ENCODE measurements at places on chromosomes 6 and 20.

DNA sequence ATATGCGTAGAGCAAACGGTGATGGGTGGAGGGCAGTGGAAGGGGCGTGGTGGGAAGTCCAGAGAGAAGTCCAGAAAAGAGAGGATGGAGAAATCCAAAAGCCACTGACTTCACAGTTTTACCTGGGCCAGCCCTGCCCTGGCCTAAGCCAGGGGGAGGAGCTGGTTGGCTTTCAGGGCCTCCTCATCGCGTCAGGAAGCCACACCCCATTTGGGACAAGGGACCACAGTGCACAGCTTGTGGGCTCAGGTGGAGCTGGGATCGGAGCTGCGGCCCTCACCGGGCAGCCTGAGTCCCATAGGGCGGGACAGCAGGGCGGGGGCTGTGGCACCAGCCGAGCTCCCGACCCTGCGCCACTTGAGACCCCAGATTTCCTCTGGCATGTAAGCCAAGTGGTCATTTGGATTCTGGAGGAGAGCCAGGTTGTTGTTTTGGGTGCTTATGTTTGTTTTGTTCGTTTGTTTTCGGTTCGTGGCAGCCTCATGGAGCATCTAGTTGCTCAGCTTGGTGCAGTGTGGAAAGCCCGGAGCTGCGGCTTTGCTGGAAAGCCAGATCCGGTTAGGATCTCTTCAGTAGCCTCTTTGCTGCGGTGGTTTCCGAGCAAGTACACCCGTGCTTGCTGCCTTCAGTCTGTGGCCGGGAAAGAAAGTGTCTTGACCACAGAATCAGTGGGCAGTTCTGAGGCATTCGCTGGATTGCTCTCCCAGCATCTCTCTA lies 42.2 kb downstream of the RIOK1 start:
- H3K4me1 ChIP-seq: no peaks in the 10 kb centered on the region
- H3K27ac ChIP-seq: no peak overlapping the region
- no peak for DNase-seq
- H3K4me3 ChIP-seq: no peak overlapping the region

- H3K4me3 ChIP-seq: peak overlapping the region; percentile 93
- H3K36me3 ChIP-seq: peaks cover 5% of the 10 kb centered on the region
- H3K4me1 ChIP-seq: peaks cover 53% of the 10 kb centered on the region
- H3K27ac ChIP-seq: peak overlapping the region; percentile 99
Observed at GRCh38 chr6:109383438-109383940, 1.2 kb upstream of the CD164 start.

GRCh38 chr6:45880159-45880558 lies 135.5 kb downstream of the CLIC5 start:
- H3K27me3 ChIP-seq: no peaks in the 10 kb centered on the region
- no peak overlapping the region for H3K4me3 ChIP-seq
- no peak for DNase-seq
- no peak overlapping the region for H3K27ac ChIP-seq

- no peaks in the 10 kb centered on the region for H3K36me3 ChIP-seq
- peaks cover 27% of the 10 kb centered on the region for H3K4me1 ChIP-seq
- no peak for DNase-seq
Observed at GRCh38 chr20:32731882-32732266, 11.4 kb downstream of the COMMD7 start.

DNA sequence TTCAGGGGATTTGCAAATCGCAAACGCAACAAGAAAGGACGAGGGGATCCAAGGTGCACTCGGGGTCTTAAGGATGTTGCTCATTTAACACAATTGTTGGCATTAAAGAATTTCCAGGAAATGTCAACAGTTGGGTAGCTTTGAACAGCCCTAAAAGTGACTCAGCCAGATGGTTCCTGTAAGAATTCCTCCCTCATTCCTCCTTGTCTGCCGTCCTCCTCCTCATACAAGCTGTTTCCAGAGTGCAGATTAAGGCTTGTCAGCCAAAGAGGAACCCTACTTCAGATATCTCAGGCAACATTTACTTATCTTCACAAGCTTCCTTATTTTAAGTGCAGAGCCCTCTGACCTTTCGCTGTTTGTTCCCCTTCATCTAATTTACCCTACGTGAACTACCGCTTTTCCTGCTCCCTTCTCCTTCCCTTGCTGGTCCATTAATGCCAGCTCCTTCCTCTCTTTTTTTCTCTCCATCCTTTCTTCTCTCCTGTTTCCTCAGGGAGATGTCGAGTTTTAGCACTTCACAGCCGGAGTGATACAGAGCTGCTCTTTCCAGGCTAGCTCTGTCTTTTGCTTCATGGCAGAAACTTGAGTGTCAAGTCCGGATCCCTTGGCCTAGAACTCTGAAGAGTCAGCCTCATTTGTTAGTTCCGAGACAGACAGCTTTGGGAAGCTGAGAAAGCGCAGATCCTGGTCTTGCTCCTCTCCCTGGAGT lies 26.1 kb upstream of the TBC1D7 start:
- H3K27me3 ChIP-seq: peaks cover 2% of the 10 kb centered on the region
- H3K4me1 ChIP-seq: peaks cover 65% of the 10 kb centered on the region
- no peak for DNase-seq
- H3K4me3 ChIP-seq: peak overlapping the region; percentile 85
- peak overlapping the region; percentile 91 for H3K27ac ChIP-seq
- no peaks in the 10 kb centered on the region for H3K36me3 ChIP-seq

DNA sequence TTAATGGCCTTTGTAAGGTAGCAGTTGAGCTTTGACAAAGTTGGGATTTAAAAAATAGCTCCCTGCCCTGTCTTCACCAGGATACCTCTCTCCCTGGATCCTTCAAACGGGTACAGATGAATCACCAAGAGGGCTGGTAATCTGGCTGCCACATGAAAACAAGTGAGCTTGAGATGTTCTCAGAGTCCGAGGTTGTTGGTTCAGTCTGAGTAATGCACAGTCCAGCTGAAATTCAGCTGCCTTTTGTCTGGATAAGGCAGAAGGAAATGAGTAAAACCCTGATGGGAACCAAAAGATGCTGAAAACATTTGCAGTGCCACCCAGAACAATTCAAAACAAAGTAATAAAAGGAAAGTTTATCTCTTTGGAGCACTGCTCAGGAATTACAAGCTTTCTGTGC lies 86.8 kb downstream of the GJA1 start:
- no peak overlapping the region for H3K4me3 ChIP-seq
- no peak overlapping the region for H3K27ac ChIP-seq
- no peaks in the 10 kb centered on the region for H3K27me3 ChIP-seq
- no peaks in the 10 kb centered on the region for H3K36me3 ChIP-seq

GRCh38 chr6:6085928-6086668 lies 79.4 kb upstream of the NRN1 start:
- H3K36me3 ChIP-seq: no peaks in the 10 kb centered on the region
- H3K4me1 ChIP-seq: no peaks in the 10 kb centered on the region
- peaks cover 5% of the 10 kb centered on the region for H3K27me3 ChIP-seq
- H3K4me3 ChIP-seq: no peak overlapping the region
- no peak overlapping the region for H3K27ac ChIP-seq
- DNase-seq: no peak

DNA sequence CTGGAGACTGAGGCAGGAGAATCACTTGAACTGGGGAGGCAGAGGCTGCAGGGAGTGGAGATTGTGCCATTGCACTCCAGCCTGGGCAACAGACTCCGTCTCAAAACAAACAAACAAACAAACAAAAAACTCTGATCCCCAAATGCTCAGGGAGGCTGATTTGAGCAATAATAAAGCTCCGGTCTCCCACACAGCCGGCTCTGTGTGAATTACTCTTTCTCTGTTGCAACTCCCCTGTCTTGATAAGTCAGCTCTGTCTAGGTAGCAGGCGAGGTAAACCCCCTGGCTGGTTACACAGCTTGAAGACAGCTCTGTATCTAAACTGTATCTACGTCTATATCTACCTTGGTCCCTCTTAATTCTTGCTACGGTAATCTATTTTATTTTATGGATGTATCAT lies 6.4 kb upstream of the SERINC3 start:
- H3K4me1 ChIP-seq: peaks cover 6% of the 10 kb centered on the region
- DNase-seq: no peak
- no peak overlapping the region for H3K4me3 ChIP-seq
- H3K27ac ChIP-seq: no peak overlapping the region
- peaks cover 8% of the 10 kb centered on the region for H3K27me3 ChIP-seq

DNA sequence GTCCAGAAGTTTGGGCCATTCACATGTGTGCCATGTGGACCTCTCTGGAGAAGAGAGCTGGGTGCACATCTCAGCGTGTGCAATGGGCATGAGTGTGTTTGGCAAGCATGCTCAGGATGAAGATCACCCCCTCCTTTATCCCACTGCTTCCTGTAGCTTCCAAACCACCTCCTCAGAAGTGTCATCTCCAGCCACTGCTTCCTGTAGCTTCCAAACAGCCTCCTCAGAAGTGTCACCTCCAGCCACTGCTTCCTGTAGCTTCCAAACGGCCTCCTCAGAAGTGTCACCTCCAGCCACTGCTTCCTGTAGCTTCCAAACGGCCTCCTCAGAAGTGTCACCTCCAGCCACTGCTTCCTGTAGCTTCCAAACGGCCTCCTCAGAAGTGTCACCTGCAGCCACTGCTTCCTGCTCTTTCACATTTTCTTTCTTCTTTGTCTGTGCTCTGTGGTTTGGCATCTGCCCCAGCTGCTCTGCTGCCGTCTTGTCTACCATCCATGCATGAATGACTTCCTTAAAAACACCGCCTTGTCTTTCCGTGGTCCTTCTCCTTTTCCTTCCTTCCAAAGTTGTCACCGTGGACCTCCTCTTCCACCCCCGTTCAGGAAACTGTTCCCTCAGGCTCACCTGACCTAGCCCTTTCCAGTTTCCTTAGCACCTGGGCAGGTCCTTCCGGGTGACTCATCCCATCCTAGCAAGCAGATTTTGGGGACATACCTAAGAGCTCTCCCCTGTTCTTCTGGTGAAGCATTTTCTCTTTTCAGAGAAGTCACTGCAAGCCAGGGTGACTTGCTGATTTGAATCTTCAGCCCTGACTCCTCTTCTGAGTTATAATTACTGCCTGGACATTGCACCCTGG lies 43.5 kb upstream of the TIAM2 start:
- peaks cover 78% of the 10 kb centered on the region for H3K4me1 ChIP-seq
- H3K27ac ChIP-seq: peak overlapping the region; percentile 78
- H3K27me3 ChIP-seq: peaks cover 4% of the 10 kb centered on the region
- peaks cover 8% of the 10 kb centered on the region for H3K36me3 ChIP-seq
- H3K4me3 ChIP-seq: peak overlapping the region; percentile 79

DNA sequence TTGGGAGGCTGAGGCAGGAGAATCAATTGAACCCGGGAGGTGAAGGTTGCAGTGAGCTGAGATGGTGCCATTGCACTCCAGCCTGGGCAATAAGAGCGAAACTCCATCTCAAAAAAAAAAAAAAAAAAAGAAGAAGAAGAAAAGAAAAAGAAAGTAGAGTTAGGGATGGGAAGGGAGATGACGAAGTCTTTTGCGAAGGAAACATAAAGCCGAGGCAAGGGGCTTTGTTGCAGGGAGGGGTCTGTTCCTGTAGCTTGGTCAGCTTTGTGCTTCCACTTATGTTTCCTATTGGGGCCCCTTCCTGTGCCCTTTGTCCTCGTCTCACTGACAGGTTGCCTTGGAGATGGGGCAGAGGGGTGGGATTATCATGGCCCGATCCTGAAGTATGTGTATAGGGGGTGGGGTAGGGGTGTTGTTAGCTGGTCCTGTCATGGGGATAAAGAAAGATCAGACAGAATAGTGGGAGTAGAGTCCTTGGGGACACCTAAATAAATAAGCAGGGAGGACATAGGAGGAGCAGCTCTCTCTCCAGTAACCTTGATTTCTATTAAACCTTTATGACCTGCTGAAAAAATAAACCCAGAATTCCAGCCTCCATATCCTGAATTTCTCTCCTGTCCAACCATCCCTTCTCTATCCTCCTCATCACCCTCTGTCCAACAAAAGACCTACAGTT lies 1.1 kb upstream of the CLIC1 start:
- H3K4me3 ChIP-seq: peak overlapping the region; percentile 98
- H3K4me1 ChIP-seq: peaks cover 76% of the 10 kb centered on the region
- peak overlapping the region; percentile 94 for H3K27ac ChIP-seq

GRCh38 chr6:90187437-90188121 lies 109.1 kb downstream of the BACH2 start:
- no peaks in the 10 kb centered on the region for H3K27me3 ChIP-seq
- H3K27ac ChIP-seq: peak overlapping the region; percentile 87
- H3K4me1 ChIP-seq: peaks cover 52% of the 10 kb centered on the region
- no peaks in the 10 kb centered on the region for H3K36me3 ChIP-seq
- DNase-seq: no peak

GRCh38 chr20:4820806-4821518 lies 99.3 kb downstream of the PRND start:
- no peak overlapping the region for H3K27ac ChIP-seq
- peak overlapping the region; percentile 19 for H3K4me3 ChIP-seq
- H3K36me3 ChIP-seq: no peaks in the 10 kb centered on the region
- peaks cover 18% of the 10 kb centered on the region for H3K4me1 ChIP-seq

GRCh38 chr6:10144772-10145171 lies 270.1 kb downstream of the TFAP2A start:
- peaks cover 3% of the 10 kb centered on the region for H3K27me3 ChIP-seq
- H3K36me3 ChIP-seq: no peaks in the 10 kb centered on the region
- H3K27ac ChIP-seq: no peak overlapping the region
- H3K4me3 ChIP-seq: no peak overlapping the region
- no peaks in the 10 kb centered on the region for H3K4me1 ChIP-seq

GRCh38 chr6:21200134-21200870 lies 393.2 kb upstream of the SOX4 start:
- DNase-seq: no peak
- no peak overlapping the region for H3K27ac ChIP-seq
- peaks cover 26% of the 10 kb centered on the region for H3K36me3 ChIP-seq
- H3K4me3 ChIP-seq: no peak overlapping the region
- H3K4me1 ChIP-seq: peaks cover 13% of the 10 kb centered on the region

GRCh38 chr20:57708694-57709673 lies 831 bp downstream of the PMEPA1 start:
- DNase-seq: peak; percentile 33
- H3K4me3 ChIP-seq: peak overlapping the region; percentile 84
- H3K4me1 ChIP-seq: peaks cover 7% of the 10 kb centered on the region
- peak overlapping the region; percentile 87 for H3K27ac ChIP-seq

DNA sequence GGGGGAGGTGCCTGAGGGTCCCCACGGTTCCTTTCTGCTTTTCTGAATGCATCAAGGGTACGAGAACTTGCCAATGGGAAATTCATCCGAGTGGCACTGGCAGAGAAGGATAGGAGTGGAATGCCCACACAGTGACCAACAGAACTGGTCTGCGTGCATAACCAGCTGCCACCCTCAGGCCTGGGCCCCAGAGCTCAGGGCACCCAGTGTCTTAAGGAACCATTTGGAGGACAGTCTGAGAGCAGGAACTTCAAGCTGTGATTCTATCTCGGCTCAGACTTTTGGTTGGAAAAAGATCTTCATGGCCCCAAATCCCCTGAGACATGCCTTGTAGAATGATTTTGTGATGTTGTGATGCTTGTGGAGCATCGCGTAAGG lies 226.4 kb downstream of the SMOC2 start:
- H3K27ac ChIP-seq: no peak overlapping the region
- H3K4me1 ChIP-seq: no peaks in the 10 kb centered on the region
- no peak overlapping the region for H3K4me3 ChIP-seq
- DNase-seq: no peak
- peaks cover 4% of the 10 kb centered on the region for H3K27me3 ChIP-seq

DNA sequence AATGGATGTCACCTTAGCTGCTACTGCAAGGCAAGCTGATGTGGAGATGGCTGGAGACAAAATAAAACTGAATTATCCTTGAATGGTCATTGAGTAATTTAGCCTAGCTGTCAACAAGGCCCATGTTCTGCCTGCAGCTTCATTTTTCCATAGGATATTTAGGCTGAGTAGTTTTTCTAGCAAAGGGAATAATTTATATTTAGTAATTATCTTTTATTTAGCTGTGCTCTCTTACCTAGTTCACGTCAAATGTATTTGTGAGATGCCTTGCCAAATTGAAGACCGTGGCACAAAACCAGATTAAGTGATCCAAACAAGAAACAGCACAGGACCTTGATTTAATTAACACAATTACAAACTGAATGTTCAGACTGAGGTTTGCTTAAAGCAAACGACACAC lies 77.4 kb upstream of the CEP162 start:
- no peak overlapping the region for H3K4me3 ChIP-seq
- no peaks in the 10 kb centered on the region for H3K4me1 ChIP-seq
- no peak for DNase-seq
- peaks cover 4% of the 10 kb centered on the region for H3K27me3 ChIP-seq
